ENCODE measurements at places on chromosomes 11 and 22.

DNA sequence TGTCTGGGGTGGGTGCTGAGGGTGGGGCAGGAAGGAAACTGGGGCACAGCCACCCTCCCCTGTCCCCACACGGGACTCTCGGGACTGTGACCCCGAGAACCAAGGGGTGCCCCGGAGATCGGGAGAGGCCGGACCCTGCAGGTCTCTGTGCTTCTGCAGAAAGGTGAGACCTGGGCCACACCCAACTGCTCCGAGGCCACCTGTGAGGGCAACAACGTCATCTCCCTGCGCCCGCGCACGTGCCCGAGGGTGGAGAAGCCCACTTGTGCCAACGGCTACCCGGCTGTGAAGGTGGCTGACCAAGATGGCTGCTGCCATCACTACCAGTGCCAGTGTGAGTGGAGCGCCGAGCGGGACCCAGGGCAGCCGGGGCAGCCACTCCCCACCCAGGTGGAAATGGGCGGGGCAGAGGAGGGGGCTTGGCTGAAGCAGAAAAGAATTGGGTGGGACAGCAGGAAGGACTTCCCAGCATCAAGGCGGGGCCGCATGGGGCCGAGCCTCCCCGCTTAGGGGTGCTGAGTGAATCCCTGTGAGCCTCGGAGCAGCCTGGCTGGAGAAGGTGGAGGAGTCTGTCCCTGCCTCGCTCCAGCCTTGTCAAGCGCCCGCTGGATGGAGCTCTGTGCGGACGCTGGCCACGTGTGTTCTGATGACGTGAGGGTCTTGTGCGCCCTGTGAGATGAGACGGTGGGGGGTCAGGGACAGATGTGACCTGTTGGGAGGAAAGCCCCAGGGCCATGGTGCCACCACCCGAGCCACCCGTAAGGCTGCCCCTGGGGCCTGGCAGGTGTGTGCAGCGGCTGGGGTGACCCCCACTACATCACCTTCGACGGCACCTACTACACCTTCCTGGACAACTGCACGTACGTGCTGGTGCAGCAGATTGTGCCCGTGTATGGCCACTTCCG, 29.3 kb upstream of the MUC5B start:
- DNase-seq, result no peak

DNA sequence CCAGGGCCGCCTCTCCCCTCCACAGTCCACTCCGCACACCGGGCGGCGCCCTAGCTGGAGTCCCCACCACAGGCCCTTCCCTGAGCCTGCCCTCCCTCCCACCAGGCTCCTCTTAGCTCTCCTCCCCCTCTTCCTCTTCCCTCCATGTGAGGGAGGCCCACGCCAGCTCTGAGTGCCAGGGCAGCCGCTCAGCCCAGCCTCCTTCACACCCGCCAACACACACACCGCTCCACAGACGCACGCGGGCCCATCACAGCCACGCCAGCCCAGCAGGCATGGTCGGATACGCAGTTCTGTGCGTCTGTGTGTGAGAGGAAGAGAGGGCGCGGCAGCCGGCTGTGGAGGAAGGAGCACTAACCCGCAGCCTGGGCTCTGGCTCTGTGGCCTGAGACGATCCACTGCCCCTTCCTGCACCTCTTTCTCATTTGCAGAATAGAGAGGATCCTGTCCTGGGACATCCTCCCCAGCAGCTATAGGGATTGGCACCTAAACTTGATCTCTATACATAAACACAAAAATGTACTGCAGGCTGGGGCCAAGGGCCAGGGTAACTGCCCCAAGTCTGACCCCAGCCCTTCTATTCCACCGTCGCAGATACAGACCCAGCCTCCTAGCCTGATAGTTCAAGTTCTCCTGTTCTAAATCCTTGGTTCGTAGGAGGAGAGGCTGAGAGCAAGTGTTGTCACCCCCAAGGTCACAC, 3.5 kb downstream of the CHRM4 start:
- DNase-seq, result no peak

DNA sequence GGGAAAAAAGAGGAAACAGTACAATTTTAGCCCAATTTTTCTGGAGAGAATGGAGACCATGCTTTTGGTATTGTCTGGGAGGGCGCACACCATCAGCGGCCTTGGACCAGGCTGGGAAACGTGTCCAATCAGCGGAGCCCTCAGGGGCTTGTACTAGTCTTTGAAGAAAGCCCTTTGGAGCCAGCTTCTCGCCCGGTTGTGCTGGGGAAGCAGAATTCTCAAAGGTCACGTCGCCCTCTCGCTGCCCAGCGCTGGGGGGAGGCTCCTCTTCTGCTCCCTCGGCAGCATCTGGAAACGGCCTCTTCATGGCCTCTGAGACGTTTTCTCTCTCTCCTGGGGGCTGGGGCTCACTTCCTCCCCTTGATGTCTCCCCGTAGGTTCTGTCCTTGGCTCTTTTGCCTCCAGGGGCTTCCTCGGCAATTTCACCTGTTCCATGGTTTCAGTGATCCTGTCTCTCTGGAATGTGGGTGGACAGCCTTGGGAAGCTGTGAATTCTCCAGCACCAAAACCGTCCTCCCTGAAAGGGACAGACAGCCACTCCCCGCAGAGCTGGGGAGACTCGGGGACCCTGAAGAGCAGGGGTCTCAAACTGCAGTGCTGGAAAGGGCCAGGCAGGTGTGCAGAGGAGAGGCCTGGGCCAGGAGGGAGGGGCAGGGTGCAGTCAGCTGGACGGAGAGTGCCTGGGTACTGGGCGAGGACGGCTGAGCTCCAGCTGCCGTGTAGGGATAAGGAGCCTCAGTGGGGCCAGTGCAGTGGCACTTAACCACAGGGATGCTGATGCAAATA, 80.2 kb downstream of the RPS6KA4 start:
- no peak for DNase-seq

DNA sequence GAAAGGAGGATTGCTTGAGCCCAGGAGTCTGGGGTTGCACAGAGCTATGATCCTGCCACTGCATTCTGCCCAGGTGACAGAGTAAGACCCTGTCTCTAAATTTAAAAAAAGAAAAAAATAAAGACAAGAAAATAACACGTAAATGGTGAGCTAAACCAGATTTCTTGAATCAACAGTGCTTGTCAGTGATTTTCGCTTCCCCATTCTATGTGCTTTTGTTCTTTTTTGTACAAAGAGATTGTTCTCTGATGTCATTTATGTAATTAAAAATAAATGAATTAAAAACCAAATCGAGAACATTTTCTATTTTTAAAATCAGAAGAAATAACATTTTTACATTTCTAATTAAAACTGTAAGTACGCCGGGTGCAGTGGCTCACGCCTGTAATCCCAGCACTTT, 19.8 kb upstream of the SLC29A2 start:
- no peak for DNase-seq

- no peak for DNase-seq
Observed at GRCh38 chr11:122127020-122127419, 11.0 kb upstream of the BLID start.

DNA sequence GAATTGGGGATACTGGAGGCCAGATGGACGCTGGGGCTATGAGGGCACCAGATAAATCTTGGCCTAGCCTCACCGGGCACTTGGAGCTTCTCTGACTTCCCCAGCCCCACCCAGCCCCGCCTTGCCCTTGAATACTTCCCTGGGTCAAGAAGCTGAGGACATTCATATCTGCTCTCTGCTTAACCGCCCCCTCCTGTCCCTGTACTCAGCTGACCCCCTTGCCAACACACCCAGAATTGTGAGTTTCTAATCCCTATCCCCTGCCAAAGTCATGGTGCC, 22.0 kb downstream of the FADS3 start:
- DNase-seq, result no peak

DNA sequence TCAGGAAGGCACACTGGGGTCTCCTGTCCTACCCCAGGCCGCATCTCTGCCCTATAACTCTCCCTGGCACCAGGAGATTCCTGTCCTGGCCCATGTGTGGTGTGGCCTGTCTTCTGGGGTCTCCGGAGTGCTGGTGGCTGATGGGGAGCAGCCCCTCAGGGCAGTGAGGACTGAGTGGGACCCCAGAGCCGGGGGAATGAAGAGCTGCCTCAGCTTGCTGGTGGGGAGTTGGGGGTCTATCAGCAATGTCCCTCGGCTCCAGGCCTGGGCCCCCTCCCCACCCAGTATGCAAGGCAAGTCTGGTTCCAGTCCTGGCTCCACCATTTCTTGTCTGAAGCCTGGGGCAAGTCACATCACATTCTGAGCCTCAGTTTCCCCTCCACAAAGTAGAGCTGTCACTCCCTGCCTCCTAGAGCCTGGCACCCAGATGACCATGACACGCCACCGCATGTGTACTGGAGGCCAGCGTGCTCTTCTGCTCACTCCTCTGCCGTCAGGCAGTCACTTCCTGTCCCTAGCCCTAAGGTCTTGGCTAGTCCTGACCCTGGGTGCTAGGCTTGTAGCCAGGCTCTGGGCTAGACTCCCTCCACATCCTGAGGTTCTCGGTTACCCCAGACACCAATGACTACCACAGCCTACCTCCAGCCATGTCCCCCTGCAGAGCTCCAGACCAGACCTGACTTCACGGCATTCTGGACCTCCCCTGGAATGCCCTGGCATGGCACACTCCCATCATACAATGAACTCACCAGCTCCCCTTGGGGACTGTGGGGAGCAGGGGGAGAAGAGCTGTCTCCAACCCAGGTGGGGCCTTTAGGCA, 12.8 kb downstream of the ARAP1 start:
- DNase-seq, result no peak

DNA sequence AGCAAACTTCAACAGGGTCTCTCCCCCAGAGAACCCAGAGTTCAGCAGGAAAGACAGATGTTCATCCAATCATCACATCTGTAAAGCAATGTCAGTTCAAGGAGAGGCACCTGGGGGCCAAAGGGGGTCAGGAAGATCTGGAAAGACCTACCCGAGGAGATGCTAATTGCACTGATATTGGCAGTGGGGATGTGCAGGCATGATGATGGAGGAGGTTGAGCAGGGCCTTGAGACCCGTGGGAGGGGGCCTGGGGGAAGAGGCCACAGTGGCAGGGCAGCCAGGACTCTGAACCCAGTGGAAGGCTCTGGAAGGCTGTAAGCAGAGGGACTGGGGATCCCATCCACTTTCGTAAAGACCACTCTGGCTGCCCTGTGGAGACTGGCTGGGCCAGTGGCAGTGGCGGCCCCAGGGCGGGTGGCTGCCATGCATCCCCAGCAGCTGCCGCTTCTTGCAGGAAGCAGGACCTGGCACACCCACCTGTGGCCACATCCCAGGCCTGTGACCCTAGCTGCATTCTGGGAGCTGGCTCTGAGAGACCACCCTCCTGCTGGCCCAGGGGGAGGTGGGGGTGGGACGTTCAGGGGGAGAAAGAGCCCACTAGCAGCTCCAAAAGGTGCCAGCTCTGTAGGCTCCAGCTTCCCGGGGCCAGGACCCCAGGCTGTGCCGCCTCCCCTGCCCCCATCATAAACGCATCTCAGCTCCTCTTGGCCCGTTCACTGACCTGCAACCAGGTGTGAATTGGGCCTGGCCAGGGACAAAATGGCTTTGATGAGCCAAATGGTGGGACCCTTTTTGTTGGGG, 59.9 kb upstream of the FGF3 start:
- no peak for DNase-seq
